Stimulated activated CD4-positive, alpha-beta T cell treated with anti-CD3 and anti-CD28 coated beads, Interleukin-15, amount 100 ng/mL, for 24 hours (primary cell): ENCODE measurements at places on chromosomes 6 and 20.

DNA sequence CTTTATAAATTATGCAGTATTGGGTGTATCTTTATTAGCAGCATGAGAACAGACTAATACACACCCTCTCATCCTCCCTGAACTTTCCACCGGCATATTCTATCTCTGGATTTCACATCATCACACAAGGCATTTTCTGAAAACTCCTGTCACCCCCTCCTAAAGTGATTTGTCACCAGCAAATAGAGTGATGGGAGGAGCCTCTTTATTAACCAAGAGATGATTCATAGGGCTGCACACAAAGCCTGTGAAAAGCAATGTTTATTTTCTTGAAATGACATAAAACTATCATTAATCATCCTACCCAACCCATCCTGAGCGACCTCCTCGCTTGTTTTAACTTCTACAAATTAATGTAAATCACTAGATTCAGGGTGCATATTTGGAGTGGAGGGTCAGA is 394.7 kb upstream of the SULF2 start:
- DNase-seq, result no peak

DNA sequence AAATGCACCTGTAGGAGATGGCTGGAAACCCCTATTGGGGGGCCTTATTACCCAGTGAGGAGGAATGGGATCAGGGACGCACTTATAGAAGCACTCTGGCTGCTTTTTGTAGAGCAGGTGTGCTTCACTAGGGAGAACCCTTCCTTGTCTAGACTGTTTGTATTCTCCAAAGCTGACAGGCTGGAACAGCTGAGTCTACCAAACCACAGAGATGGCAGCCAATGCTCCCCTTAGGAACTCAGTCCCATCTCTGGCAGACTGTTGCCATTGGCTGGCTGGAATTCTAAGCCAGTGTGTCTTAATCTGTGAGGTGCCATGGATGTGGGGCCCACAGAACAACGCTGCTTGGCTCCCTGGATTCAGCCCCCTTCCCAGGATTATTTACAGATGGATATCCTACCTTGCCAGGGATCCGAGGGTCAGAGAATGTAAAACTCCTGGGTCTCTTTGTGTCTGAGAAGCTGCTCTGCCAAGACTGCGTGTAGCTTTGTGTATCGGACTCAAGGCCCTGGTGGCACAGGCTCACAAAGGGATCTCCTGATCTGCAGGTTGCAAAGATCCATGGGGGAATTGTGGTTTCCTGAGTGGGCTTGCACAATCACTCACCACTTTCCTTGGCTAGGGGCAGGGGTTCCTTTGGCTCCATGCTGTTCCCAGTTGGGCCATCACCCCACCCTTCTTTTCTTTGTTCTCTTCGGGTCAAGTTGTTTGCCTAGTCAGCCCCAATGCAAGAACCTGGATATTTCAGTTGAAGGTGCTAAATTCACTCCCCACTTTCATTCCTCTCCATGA is 26.1 kb downstream of the C6orf52 start:
- no peak for DNase-seq

- no peak for DNase-seq
Observed at GRCh38 chr20:11832851-11833250, 84.8 kb upstream of the BTBD3 start.

DNA sequence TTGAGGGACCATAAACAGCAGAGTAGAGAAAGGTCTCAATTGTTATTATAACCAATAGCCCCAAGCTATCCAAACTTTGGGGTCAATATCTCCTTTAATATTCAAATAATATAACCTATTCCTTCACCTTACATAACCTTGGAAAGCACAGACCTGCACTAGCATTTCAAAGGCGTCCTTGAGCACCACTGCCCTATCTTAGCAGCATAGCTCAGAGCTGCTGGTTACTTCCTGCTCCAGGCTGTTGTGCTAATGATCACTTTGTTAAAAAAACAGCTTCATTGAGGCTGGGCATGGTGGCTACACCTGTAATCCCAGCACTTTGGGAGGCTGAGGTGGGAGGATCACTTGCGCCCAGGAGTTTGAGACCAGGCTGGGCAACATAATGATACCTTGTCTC is 10.5 kb downstream of the SLC35D3 start:
- no peak for DNase-seq

DNA sequence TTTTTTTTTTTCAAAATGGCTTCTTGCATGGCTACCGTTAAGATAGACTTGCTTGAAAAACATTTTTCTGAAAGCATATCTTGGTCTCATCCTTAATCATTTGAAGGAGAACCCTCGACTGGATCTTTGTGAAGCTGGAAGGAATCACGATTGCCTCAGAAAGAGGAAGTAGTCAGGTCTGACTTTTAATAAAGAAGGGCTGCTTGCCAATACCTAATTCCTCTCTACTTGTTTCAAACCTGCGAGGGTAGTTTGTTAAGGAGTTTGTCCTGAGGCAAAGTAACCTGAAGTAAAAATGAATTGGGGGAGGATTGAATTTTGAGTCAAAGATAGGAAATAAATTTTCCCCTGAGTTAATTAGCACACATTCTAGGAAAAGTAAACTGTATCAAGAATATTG is 288.1 kb upstream of the MAP3K7 start:
- no peak for DNase-seq

DNA sequence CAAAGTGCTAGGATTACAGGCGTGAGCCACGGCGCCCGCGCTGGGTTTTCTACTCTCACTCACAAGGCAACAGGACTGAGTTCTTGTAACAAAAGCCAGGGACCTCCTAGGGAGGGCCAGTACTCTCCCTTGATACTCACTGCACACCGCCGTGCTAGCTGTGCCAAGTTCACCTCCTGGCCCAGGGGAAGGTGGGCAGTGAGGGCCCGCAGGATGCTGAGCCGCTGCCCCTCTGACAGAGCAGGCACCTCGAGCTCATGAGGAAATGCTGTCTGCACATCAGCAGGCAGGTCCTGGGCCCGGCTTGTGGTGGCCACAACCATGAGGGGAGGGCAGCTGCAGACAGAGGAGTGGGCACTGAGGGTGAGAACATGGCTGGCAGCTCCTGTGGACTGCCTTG is 6.7 kb downstream of the GNMT start:
- no peak for DNase-seq

GRCh38 chr6:44128020-44128917 is 915 bp downstream of the TMEM63B start:
- DNase-seq, result peak; percentile 44

DNA sequence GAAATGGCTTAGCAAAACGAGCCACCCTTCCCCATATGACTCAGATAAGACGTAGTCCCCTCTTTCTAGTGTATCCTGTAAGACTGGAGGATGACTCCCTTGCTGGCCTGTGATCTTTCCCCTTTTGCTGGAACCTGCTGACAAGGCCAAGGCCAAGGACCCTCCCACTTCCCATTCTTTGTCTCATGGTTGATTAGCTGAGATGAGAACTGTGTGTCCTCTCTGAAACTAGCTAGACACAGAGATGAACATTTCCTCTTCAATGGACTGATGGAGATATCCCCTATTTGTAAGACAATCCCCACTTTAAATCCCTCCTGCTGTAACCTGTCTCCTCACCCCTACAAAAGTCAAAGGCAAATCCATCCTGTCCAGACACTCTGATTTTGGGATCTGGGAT is 33.4 kb upstream of the SCRT2 start:
- no peak for DNase-seq

GRCh38 chr6:88494401-88495140 is 328.4 kb upstream of the CNR1 start:
- no peak for DNase-seq

GRCh38 chr20:62305149-62305764 is 2.5 kb downstream of the ADRM1 start:
- DNase-seq, result no peak

GRCh38 chr6:106490436-106490835 is 129.9 kb downstream of the CRYBG1 start:
- no peak for DNase-seq

DNA sequence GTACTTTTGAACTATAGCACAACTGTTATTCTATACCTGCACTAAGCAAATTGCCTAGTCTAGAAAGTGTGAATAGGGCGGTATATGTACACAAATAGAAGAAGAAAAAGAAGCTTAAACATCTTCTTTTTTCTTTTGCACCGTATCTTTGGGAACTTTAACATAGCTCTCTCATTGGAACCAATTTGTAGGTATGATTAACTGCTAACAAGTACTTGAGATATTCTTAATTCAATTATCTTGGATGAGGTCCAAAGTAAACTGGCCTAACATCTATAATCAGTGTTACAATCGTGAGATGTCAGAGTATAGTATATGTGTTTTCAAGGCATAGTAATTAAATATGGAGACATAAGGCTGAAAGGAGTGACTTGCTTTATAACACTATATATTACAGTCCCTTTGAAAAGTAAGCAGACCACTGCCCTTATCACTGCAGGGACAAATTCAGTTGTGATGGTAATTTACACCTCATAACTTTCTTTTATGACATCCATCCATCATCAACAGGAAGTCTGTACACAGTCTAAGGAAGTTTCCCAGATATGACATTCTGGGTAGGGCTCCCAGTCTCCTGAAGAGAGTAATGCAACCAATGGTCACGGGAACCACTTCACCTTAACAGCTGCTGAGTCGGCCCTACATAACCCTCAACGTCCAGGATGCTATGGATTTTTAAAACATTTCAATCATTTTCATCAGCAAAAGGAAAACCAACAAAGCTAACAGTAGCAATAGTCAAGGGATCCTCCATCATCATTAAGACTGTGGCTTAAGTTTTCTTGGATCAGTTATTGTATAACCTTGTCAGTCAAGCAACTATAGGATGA is 37.6 kb downstream of the NKAIN2 start:
- no peak for DNase-seq

DNA sequence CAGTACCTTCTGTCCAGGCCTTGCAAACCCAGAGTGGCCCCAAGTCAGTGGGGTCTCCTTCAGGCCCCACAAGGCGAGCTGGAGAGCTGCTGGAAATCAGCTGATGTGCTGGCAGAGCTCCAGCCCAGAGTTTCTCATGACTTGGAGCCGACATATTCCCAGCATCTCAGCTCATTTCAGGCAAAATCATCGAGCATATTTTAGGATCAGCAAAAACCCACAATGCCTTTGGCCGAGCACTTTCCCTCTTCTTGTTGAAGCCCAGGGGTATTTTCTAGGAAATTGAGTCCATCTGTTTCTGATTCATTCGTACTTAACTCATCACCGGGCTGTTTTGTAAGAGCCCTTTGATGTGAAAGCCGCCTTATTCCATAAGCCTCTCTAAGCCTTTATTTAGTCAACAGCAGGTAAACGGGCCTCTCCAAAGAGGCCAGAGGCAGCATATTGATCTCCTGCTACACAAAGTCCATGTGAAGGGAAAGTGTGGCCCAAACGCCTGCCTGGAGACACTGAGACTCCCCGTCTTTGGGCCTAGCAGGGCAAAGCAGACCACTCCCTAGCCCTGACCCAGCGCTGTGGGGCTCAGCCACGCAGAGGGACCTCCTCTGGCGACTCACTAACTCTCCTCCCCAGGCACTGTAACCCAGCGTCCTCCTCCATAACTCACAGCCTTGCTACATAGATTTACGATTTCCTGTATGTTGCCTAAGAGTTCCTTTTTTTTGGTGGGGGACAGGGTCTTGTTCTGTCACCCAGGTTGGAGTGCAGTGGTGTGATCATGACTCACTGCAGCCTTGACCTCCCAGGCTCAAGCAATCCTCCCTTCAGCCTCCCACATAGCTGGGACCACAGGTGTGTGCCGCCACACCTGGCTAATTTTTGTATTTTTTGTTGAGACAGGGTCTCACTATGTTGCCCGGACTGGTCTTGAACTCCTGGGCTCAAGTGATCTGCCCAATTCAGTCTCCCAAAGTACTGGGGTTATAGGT is 12.1 kb upstream of the C20orf203 start:
- no peak for DNase-seq

DNA sequence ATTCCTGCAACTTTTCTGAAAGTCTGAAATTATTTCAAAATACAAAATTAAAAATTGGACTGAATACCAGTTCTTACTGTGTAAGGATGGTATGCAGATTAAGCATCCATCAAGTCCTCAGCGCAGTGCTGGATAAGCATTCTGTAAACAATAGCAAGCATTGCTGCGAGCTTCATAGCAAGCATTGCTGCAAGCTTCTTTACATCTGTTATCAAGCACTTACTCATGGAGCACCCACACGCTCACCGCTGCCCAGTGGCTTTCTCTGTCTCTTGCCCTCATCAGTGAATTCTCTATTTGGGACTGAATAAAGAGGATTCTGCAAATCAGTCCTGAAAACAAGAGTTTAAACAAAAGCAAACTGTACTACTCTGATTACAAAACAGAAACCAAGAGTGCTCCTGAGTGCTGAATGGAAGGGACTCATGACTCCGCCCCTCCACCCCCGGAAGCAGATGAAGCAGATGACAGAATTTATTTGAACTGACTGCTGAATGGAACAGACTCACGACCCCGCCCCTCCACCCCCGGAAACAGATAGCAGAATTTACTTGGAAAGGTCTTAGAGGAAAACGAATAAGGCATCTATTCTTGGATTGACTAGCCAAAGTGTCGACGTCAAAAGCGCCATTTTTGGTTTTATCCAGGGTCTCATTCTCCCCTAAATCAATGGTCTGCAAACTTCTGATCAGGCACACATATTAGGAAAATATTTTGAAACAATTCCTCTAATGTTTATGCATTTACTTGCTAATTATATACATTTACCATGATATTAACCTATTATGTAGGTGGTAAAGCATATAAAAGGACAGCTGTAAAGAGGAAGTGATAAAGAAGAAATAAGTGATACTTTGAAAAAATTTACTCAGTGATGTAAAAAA is 22.1 kb upstream of the EYA2 start:
- DNase-seq, result peak; percentile 3

DNA sequence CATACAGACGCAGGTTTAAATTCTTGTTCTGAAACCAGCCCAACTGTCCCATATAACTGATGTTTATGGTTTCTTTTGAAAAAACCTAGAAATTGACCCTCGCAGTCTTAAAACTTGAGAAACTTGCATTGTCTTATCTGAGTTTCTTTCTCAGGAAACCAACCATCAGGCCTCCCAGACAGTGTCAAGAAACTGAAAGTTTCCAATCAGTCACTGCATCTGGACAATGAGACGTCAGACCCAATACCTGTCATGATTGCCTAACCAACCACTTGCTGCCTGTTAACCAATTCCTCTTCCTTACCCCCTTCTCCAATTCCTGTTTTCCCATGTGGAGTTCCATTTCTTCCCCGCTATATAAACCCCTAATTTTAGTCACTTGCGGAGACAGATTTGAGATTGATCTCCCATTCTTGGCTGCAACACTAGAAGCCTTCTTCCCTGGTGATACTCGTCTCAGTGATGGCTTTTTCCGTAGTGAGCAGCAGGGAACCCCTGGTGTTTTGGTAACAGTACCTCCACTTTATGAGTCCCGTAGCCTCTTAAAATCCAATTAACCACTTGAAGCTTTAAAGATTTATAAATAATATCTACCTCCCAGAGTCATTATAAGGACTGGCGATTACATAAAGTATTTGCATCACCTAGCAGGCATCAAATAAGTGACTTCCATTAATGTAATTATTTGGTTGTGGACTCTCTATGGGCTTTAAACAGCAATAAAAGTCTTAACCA is 49.3 kb downstream of the GPR63 start:
- no peak for DNase-seq

DNA sequence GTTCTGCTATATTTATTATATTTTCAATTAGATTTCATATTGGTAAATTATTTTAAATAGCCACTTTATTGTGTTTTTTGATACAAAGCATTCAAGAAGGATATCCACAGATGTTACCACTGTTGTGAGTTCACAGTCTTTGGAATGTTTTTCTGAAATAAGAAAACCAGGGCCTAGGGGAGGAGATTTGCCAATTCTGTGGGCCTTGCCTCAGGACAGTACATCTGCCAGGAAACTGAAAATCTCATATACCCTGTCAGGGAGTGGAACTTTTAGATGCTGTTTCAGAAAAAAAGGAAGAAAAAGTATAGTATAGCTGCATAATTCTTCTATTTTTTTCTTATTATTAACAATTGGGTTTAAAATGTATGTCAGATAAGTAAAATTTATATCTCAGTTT is 995.9 kb upstream of the ADGRB3 start:
- no peak for DNase-seq
